ENCODE measurements at places on chromosomes 7 and 10.

DNA sequence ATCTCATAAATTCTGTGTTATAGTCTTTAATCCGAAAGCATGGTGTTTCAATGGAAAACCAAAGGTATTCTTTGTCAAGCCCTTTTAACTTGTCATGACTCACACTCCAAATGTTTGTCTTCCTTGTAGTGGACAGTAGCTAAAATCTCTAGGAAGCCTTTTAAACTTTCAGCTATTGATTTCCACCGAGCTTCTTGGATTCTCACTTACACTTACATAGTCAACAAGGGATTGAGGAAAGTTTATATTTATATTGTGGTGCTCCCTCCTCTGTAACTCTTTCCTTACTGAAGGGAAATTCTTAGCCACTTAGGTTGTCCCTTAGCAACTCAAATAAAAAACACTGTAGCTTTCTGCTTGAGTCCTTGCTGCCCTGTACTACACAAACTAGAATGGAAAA is 31.2 kb upstream of the GPR37 start:
- no peak for DNase-seq

DNA sequence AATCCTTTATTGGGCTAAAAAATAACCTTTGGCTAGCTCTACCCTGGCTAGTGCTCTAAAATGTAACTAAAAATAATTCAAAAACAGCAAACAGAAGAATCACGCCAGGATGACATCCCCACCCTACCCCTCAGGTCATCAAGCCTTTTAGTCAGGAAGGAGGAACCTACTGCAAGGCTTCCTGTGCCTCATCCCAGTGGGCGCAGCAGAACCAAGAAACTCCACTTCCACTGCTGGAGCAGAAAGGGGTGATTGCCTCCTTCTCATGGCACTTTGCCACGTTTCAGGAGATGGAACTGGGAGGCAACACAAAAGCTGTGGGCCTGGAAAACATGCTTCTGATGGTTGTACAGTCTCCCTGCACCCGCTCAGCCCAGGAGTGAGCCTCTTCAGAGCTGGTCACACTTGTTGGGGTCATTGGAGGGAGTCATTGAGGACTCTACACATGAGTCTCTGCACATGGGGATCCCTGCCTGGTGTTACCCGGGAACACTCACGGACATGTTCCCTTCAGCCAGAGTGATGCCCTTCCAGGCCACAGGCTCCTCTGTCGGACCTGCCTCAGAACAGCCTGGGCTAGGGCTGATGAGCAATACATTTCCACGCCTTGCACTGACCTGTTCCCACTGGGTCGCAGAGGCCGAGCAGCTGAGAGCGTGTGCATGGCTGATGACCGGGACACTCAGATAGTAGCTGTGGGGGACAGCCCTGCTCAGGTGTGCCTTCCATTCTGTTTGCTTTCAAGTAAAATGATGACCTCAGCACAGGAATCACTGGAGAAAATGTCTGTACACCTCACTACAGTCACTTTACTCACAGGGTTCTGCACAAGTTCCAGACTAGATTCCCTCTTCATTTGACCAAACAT is 355.3 kb downstream of the FGFR2 start:
- DNase-seq = no peak

GRCh38 chr10:5910323-5911100 is 20.5 kb downstream of the FBH1 start:
- peak; percentile 86 for DNase-seq

- DNase-seq = no peak
Measured at GRCh38 chr10:67257018-67257417, 331.2 kb downstream of the LRRTM3 start.

DNA sequence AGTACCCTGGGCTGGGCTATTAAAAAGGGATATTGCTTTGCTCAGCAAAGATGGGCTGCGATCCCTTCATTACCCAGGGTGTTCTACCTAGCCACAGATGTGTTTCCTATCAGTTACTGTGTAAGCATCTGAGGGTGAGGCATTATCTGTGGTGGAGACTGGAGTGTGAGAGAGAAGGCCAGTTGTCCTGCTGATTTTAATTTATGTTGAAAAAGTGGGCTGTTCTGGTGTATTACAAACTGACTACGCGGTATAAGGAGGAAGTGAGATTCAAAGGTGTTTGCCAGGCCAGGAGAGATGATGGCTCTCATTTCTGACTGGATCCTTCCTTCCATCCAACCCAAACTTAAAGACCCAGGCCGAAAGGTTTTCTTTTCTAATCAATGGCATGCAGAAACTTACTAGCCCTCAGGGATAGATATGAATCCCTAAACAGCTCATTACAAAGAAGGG is 7.6 kb downstream of the TCF7L2 start:
- no peak for DNase-seq

DNA sequence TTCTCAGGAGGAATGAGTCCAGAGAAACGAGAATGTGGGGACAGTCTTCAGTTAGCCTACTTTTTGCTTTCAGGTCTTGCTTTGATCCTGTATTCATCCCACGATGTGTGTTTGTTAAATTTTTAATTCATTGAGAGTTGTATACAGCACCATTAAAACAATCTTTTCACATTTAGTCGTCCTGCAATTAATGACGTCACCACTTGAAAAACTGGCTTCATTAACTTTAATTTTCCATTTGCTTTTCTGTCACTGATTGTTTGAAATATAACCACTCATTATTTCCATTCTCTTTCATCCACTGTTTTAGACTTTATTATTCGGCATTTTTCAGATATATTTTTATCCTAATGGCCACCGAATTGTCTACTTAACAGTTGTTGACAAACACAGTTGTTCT is 146.9 kb downstream of the TFEC start:
- no peak for DNase-seq

- DNase-seq = no peak
Measured at GRCh38 chr7:128948312-128948973, 10.7 kb downstream of the IRF5 start.

GRCh38 chr10:103706047-103706446 is 149.3 kb downstream of the SH3PXD2A start:
- DNase-seq = no peak

- peak; percentile 96 for DNase-seq
Measured at GRCh38 chr10:131453721-131454634, 142.5 kb upstream of the TCERG1L start.

GRCh38 chr7:45026984-45027773 is 27.2 kb downstream of the CCM2 start:
- no peak for DNase-seq

DNA sequence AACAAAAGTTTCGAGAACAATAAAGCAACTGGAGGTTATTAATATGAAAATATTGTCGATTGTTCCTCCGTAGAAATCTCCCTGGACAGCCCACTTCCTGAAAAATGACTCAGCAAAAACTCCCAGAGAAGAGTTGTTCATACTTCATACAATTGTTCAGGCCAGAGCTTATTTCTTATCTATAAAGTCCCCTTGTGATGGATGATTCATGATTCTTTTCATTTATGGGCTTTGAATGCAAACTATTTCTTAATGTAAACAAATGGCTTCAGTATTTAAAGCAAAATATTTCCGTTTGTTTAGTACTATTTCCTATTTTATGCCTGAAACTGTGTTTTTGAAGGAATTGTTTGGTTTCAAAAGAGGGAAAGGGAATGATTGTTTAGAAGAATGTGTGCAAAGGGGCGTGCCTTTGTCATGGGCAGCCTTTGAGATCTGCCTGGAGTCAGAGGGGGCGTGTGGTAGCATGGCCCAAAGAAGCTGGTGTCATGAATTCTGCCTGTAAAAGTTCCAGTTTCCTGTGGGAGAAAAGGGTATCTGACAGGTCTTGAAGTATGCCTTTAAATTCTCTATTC is 26.2 kb upstream of the EXOC6 start:
- no peak for DNase-seq

GRCh38 chr10:118315629-118316028 is 26.5 kb downstream of the FAM204A start:
- DNase-seq = no peak

DNA sequence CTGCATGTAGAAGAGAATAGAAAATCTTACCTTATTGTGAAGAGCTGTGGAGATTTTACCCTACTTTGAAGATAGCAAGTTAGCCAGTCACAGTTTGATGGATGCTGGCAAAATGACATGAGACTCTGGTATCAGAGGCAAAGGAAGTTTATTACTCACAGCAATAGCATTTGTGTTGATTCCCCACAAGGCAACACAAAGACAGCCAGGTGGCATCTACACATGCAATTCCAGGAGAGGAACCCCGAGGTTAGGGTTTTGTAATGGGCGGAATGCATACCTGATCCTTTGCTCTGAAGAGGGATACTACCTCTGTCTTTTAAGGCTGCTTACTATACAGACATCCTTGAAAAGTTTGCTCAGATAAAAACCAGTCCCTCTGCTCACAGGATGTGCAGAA is 59.5 kb downstream of the AHR start:
- no peak for DNase-seq

DNA sequence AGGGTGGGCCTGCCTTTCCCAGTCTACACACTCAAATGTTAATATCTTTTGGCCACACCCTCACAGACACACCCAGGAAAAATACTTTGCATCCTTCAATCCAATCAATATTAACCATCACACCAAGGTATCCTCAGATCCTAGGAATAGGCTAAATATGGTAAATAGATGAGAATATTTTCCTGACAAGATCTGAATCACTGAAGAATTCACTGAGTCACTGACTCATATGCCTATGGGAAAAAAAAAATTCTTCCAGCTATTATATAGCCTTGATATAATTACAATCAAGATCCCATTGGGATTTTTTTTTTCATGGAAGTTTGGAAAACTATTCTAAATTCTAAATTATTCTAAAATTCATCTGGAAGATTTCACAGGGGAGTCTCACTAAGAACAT is 65.8 kb downstream of the INHBA start:
- DNase-seq = no peak

GRCh38 chr7:121005996-121006584 is 17.6 kb downstream of the CPED1 start:
- DNase-seq = no peak

- no peak for DNase-seq
Measured at GRCh38 chr7:80218723-80219122, 84.1 kb downstream of the GNAI1 start.
